ENCODE measurements at places on chromosomes 5 and 9.

GRCh38 chr5:111229221-111229835, 5.1 kb downstream of the CAMK4 start:
- no peak for DNase-seq

- DNase-seq: no peak
Observed at GRCh38 chr9:133833388-133834025, 95.4 kb upstream of the SARDH start.

- no peak for DNase-seq
Observed at GRCh38 chr9:121707477-121708424, 56.3 kb downstream of the DAB2IP start.

- DNase-seq: no peak
Observed at GRCh38 chr5:180289966-180290365, 1.9 kb downstream of the MAPK9 start.

GRCh38 chr9:89564346-89564878, 40.4 kb upstream of the GADD45G start:
- DNase-seq: no peak

GRCh38 chr9:122085260-122085659, 7.8 kb downstream of the TTLL11 start:
- DNase-seq: no peak

- DNase-seq: no peak
Observed at GRCh38 chr9:127714020-127714750, 1.3 kb downstream of the PTRH1 start.

DNA sequence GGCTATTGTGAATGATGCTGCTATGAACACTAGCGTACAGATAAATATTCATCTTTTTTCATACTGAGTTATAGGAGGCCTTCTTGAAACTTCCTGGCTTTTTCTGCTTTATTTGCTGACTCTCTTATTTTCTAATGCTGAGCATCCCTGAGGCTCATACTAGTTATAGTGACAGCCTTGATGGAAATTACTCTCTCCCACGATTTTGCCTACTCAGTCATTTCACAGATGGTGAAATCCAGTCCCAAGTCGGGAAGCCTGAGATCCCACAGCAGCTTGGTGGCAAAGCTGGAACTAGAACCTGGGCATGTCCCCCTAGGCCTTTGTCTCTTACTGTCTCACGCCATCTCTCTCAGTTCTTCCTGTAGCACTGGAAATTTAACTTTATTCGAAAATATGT, 22.4 kb downstream of the NANS start:
- no peak for DNase-seq

- DNase-seq: no peak
Observed at GRCh38 chr5:152634586-152634985, 229.5 kb upstream of the NMUR2 start.

DNA sequence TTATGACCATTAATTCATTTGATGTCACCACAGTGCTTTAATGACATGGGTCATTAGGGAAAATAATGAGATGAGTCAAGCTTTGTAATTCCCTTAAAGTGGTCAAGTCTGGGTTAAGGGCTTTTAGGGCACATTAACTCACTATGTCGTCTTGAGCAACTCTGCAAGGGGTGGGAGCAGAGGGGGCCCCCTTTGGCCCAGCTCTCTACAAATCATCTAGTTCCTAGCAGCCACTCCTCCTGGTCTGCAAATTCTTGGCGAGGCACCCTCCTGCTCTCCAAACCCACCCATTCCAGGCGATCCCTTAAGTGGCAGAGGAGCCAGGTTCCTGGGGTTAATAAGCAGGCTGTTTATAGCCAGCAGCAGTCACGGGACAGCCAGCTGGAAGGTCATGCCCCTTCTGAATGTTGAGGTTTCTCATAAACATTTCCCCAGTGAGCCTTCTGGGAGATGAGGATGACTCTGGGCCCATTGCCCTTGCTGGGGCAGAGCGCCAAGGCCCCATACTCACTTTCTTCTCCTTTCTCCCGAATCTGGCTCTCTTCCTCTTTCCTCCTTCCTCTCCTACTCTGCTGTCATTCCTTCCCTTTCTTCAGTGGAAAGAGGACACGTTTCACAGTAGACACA, 14.3 kb upstream of the GPX3 start:
- DNase-seq: no peak

GRCh38 chr5:158159621-158160020, 300.7 kb upstream of the CLINT1 start:
- no peak for DNase-seq

DNA sequence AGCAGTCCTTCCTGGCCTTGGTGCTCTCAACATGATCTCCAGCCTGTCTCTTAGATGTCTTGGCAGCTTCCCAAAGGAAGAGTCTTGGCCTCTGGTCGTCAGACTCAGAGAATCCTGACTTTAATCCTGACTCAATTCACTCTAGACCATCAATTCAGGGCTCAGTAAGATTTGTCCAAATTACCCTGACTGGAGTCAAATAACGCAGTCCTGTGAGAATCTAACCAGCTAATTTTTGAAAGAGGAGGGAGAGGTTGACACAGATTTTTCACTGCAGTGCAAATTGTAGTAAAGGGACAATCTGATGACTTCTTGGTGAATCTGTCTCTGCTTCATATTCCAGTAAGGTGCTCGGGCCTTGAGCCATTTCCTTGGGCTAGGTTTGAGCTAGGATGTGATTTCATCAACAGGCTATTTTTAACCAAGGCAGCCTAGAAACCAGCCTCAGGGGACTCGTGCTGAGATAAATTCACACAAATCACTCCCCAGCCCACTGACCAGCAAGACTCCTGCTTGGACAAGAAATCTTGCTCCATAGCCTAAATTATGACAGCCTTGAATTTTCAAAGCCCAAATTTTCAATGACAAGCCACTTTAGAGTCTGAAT, 257.4 kb downstream of the ENC1 start:
- DNase-seq: no peak

DNA sequence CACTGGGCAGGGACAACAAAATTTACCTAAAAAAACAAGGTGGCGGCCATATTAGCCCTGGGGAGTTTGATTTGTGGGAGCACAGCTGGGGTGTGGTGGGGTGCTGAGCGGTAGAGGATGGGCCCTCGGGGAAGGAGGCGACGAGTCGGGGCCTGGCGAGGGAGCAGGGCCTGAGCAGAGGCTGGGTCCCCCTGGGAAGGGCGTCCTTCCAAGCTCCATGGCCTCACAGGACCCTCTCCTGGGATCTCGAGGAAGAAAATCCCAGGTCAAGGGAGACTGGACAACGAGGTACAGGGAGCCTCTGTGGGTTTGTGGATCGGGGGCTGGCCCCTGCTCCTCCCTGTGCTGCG, 165.5 kb downstream of the CACNA1B start:
- DNase-seq: no peak

DNA sequence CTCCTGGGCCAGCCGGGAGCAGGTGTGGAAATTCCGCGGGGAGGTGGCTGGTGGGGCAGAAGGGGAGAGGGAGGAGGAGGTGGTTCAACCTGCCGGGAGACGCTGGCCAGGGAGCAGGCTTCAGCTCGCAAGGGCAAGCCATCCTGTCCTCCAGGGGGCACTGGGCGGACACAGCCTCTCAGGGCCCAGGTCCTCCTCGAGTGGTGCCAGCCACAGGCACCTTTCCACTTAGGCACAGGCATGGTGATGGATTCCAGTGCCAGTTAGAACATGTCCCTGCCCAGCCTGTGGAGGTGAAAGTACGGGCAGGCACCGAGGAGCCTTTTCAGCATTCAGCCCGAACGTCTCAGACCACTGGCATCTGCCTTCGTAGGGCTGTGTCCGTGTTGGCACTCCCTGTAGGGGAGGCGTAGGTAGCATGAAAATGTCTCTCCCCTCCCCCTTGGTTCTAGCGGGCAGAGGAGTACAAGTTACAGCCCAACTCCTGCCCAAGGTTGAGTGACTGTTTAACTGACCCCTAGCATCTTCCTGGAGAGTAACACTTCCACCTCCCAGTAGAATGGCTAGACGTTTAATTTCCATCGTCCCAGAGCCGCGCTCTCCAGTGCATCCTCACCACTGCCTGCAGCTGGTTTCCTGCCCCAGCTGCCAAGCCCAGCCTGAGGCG, 48.9 kb downstream of the DAB2IP start:
- no peak for DNase-seq

- no peak for DNase-seq
Observed at GRCh38 chr5:167230414-167230813, 1061.0 kb upstream of the WWC1 start.

DNA sequence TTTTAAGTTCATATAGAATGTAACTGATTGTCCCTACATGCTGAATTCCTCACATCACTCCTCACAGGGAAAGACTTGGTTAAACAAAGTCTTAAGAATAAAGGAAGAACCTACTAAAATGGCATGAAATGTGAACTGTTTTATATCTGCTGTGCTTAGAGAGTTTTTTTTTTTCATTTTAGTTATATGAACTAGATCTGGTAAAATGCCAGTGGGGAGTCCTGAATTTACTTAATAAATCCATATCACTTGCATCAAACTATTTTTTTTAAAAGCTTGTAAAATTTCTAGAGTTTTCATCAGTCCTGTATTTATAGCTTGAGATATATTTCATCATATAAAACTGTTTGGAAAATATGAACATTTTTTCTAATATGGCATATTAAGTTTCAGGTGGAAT, 1528.6 kb downstream of the EFNA5 start:
- no peak for DNase-seq

Data from left renal cortex interstitium (tissue), 4 donors.